ENCODE measurements at places on chromosomes 3 and 15.
A peak's percentile ranks its signal among the peaks of the same experiment; 100 is the strongest.

DNA sequence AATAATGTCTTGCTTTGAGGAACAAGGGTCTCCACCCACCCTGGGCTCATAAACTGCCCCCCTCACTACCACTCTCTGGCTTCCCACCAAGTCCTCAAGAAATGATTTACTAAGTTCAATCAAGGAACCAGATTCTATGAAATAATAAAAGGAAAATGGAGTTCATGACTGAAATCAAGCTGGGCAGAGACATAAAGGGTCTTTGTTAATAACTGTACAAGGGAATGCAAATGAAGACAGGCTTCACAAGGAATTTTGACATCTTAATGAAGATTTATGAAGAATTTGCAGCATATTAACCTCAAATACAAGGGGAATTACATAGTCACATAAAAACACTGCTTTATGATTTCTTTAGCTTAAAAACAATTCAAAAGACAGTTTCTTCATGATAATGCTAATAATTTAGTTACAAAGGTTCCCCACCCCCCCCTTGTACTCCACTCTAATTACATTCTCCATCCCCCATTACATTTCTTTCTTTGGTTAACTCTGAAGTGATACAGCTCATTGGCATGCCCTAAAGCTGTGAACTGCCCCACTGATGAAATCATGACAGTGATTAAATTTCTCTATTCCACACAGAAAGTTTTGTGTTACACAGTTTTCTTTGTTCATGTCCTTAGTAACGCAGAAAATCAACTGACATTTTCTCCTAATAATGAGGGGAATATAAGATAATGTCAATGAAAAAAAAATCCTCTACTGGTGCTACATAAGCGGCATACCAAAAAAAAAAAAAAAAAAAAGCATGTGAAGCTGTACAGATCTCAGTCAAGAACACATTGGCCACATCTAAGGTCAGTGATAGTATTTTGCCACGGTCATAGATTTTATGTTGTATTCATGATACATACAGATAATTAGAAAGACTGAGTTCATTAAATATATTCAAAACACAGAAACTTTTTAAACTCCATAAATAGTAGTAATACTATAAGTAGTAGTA is 54.4 kb downstream of the WWTR1 start:
- DNase-seq, result peak; percentile 65

DNA sequence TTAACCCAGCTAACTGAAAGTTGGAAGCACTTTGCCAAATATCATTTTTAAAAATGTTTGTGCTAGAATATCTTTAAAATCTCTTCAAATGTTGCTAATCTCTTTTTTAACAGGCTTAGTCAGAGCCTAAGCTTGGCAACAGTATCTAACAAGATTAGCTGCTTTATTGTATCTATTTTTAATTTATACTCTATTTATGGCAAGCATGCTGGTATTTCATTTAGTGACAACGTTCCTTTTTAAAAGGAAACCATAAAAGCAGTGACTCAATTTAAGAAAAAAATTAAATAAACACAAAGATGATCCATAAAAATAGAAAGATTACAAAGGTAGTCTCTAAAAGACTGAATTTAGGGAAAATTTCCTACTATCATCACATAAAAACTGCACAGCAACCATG is 40.5 kb downstream of the SLC12A6 start:
- DNase-seq, result no peak

DNA sequence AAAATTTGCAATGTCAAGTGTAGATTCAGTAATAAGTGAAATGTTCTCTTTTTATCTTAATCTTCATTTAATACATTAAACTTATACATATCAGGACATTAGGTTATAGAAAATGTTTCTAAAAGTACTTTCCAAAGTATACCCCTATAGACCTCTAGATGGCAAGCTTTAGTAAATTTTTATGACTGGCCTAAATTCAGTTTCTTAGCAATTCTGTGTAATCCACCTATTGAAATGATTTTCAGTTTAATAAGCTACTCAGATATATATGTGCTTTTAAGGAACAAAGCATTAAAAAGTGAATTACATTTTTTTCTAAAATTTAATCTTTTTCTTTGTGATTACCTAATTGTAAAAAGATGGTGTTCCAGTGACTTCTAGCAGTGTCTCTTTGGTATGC is 342.2 kb downstream of the GBE1 start:
- peak; percentile 35 for DNase-seq

DNA sequence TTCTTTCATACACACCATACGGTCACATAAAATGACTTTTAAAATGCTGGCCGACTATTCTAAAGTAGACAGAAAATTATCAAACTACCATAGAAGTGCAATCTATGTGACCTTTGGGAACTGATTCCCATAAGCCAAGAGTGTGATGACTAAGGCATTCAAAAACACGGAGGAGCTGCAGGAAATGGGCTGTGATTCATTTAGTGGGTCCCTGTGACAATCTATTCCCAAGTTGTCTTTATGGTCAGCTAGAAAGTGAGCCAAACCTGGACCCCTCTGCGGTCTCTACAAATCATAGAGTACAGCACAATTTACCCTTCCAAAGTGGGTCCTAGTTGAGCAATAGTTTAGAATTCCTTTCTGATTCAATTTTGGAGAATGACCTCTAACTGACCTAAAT is 251.5 kb upstream of the CBLB start:
- DNase-seq, result peak; percentile 82

- no peak for DNase-seq
Measured at GRCh38 chr3:124288996-124289395, 297.1 kb upstream of the ROPN1 start.

DNA sequence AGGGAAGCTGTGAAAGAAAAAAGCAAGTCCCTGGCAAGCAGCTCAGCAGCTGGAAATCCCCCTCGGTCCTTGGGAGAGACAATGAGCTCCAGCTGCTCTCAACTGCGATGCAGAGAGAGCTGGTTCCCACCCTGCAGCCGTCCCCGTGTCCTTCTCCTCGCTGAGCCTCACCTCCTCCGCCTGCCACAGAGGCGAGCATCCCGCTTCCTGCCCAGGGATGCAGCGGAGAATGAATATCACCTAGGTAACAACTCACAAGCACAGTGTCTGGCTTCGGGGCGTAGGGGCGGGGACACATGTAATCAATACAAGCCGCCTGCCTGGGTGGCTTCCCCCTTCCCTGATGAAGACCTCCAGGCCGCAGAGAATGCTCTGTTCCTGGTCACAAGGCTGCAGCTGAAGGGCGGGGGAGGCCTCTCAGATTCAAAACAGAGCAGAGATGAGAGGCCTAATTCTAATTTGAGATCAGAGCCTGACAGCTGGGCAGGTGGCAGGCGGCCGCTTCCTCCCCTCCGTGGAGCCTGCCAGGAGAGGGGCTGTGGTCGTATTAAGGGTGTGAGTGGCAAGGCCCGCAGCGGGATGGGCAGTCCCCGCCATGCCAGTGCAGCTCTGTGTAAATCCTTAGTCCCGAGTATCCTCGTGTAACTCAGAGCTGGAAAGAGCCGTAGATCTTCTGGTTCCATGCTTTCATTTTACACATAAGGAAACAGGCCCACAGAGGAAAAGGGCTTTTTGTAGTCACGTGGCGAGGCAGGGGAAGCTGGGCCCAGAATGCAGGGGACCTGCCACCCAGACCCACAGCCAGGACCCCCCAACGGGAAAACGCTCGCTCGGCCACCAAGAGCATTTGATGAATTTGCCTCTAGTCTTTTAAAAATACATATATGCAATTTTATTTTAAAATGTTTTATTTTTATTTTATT is 24.3 kb downstream of the ZDHHC19 start:
- no peak for DNase-seq

DNA sequence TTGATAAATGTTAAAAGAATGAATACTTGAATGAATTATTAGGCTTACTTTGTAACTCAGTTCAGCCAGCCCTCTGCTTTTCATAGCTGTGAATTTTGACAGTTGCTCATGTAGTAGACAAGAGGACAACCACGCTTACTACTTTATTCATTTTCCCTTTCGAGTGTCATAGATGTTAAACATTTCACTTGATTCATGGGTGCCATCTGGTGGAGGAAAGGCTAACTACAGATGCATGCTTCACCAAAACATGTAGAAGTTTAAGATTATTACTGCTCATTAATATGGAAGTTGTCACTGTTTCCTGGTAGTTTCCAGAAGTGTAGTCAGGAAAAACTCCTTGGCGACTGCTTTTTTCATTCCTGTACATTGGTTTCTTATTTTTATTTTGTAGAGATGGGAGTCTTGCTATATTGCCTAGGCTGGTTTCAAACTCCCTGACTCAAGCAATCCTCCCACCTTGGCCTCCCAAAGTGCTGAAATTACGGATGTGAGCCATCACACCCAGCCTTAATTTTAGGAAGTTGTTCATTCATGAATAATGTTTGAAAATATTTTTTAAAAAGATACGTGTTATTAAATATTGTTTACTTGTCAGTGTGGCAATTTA is 163.2 kb downstream of the B3GALNT1 start:
- peak; percentile 76 for DNase-seq

- DNase-seq, result no peak
Measured at GRCh38 chr3:187516446-187517185, 148.4 kb downstream of the RTP4 start.

- no peak for DNase-seq
Measured at GRCh38 chr15:50050986-50051743, 67.9 kb downstream of the ATP8B4 start.

All from fibroblast of mammary gland (primary cell).